Stimulated activated naive CD8-positive, alpha-beta T cell treated with anti-CD3 and anti-CD28 coated beads, Interleukin-15, amount 100 ng/mL, for 72 hours (primary cell): ENCODE measurements at places on chromosomes 13 and 19.
A peak's percentile ranks its signal among the peaks of the same experiment; 100 is the strongest.

DNA sequence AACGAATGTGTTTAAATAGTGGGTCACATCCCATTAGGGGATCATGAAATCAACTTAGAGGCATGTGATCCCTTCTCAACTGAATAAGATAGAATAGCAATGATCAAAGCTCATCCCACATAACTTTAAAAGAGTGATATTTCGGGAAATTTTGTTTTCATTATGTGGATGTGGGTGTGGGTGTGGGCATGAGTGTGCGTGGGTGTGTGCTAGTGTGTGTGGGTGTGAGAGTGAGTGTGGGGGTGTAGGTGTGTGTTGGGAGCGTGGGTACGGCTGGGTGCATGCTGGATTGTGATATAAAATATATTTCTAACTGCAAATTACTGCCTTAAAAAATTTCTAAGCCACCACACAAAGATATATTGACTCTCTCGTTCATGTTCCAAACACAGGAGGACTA, 15.9 kb downstream of the RXFP2 start:
- no peak for DNase-seq

GRCh38 chr13:46202188-46202795, 9.4 kb upstream of the LRRC63 start:
- DNase-seq, result no peak

DNA sequence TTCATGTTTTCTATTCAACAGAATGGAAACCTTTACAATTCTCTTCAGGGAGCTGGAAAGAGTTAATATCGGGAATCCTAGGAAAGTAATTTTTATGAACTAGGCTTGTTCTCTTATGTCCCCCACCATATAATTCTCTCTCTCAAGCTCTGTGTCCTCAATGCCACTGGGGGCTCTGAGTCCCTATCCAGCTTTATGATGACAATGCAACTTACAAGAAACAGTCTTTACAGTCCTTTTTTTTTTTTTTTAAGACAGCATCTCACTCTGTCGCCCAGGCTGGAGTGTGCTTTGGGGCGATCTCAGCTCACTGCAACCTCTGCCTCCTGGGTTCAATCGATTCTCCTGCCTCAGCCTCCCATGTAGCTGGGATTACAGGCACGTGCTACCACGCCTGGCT, 31.2 kb upstream of the TM9SF2 start:
- no peak for DNase-seq

GRCh38 chr19:791007-791566, 6.2 kb upstream of the PTBP1 start:
- no peak for DNase-seq

DNA sequence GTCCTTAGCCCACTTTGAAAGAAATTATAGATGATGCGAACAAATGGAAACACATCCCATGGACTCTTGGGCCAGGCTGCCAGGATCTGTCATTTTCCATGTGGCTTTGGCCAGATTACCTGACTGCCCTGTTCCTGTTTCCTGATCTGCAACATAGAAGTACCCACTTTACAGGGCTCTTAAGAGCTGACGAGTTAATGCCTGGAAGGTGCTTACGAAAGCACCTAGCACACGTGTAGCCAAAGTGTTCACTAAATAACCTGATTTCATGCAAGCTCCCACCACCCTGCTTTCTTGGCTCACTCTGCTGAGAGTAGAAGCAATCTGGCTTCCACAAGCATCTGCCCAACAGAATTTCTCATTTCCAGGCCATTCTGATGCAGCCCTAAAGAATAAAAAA, 575.2 kb downstream of the MYO16 start:
- DNase-seq, result no peak

- DNase-seq, result no peak
Measured at GRCh38 chr19:50460161-50460765, 16.0 kb upstream of the EMC10 start.

- no peak for DNase-seq
Measured at GRCh38 chr19:48363500-48363809, 285 bp downstream of the TMEM143 start.

- peak; percentile 75 for DNase-seq
Measured at GRCh38 chr19:48858984-48859710, 9.3 kb downstream of the PLEKHA4 start.

DNA sequence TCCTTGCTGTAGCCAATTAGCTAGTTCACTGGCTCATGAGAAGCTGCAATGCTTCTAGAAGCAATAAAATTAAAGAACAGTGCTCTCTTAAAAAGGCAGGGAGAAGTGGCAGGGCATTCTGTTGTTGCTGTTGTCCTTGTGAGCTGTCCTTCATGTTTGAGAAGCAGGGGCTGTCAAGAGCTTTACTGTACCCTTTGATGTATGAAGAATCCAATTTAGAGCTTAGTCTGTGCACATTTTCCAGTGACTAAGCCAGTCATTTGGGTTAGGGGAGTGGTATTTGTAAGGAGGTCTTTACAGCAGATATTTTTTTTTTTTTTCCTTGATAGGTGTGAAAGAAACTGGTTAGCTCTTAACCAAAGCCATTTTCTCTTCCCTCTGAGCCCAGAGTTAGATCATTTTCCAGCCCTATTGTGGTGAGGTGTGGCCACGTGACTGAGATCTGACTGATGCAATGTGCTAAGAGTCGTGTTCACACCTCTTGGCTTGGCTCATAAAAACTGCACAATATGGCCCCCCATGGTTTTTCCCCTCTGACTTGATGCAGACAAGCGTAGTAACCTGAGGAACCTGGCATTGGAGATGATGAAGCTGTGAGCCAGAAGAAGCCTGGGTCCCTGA, 309.6 kb upstream of the TMTC4 start:
- DNase-seq, result no peak

- no peak for DNase-seq
Measured at GRCh38 chr13:97273341-97273831, 51.3 kb downstream of the MBNL2 start.

GRCh38 chr13:59754411-59754810, 409.3 kb downstream of the DIAPH3 start:
- no peak for DNase-seq

GRCh38 chr19:47663435-47663910, 49.7 kb upstream of the EHD2 start:
- DNase-seq, result no peak

DNA sequence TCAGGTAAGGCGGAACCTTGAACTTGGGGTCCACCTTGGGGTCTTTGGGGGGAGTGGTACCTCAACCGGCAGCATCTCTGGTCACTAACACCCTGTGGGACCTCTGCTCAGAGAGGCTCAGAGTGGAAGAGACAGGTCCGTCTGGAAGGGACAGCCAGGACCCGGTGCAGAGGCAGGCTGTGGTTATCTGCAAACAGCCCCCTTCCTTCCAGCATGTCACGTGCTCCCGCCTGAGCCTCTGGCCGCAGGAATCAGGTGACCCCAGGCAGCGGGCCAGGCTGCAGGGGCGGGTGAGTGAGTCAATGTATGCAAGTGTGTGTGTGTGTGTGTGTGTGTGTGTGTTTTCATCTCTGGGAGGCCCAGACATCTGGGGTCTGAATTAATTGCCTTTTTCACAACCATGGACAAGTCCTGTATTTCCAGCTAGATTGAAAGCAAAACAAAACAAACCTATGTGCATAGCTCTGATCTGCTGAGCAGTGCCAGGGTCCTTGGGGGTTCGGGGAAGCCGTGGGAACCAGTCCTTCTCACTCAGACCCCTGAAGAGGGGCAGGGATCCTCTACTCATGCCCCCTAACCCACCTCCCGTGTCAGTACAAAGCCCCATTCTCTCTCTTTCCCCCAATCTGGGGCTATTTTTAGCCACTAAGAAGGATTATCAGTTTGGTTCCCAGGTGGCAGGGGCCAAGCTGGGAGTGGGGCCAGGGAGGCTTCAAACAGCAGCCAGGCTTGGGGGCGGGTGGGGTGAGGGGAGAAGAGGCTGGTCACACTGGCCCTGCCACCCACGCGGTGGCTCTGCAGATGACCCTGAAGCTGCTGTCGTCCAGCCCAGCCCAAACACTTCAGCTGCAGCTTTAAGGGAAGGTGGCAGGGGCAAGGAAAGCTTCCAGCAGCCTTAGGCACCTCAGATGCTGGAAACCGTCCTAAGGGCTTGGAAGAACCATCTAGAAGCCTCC, 31.4 kb downstream of the CERS4 start:
- peak; percentile 80 for DNase-seq

- no peak for DNase-seq
Measured at GRCh38 chr13:51828730-51829567, 16.0 kb downstream of the TMEM272 start.

- no peak for DNase-seq
Measured at GRCh38 chr13:86474971-86475370, 675.8 kb upstream of the SLITRK6 start.

DNA sequence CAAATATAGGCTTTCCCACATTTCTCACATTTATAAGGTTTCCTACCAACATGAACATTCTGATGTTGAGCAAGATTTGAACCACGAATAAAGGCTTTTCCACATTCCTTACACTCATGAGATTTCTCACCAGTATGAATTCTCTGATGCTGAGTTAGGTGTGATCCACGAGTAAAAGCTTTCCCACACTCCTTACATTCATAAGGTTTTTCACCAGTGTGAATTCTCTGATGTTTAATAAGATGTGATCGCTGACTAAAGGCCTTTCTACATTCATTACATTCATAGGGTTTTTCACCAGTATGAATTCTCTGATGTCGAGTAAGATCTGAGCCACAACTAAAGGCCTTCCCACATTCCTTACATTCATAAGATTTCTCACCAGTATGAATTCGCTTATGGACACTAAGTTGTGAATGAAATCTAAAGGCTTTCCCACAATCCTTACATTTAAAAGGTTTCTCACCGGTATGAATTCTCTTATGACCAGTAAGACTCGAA, 19.0 kb downstream of the ZNF790 start:
- DNase-seq, result no peak

GRCh38 chr13:49354719-49355118, 89.1 kb downstream of the CAB39L start:
- no peak for DNase-seq

DNA sequence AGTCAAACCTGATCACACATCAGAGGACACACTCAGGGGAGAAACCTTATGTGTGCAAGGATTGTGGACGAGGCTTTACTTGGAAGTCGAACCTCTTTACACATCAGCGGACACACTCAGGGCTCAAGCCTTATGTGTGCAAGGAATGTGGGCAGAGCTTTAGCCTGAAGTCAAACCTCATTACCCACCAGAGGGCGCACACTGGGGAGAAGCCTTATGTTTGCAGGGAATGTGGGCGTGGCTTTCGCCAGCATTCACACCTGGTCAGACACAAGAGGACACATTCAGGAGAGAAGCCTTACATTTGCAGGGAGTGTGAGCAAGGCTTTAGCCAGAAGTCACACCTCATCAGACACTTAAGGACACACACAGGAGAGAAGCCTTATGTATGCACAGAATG, 8.2 kb upstream of the ZNF527 start:
- DNase-seq, result no peak

GRCh38 chr19:55259540-55260210, 858 bp upstream of the PPP6R1 start:
- DNase-seq, result no peak

- no peak for DNase-seq
Measured at GRCh38 chr13:53023246-53023645, 5.4 kb upstream of the OLFM4 start.

DNA sequence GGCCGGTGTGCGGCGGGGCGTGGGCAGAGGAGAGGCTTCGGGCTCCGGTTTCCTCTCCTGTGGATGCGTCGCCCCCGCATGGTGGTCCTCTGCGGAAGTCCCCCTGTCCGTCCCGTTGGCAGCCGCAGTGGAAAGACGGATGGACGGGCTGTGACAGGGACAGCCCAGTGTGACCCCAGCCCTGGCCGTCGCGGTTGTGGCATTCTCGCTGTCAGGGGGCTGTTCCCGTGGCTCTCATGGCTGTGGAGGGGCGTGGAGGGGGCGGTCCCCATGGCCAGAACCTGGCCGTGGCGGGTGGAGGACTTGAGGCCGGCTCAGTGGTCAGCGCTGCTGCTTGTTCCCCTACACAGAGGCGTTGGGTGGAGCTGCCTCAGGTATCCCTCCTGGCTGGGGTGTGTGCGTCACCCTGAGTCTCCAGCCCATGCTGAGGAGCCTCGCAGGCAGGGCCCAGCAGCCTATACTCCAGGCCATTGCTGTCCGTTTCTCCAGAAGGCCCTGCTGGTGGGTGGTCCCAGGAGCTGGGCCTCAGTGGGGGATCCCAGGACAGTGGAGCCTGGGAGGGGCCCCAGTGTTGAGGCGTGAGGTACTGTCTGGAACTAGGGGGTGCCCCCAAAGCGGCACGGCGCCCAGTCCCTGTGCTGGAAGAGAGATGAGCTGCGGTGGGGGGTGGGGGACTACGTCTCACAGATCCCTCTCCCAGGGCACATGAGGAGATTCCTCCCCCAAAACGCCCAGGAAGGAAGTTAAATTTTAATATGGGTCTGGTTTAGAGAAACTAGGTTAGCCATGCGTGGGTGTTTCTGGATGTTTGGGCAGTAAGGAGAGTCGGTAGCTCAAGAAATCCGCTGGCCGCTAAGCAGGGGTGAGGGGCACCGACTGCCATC, 20.3 kb downstream of the CSNK1G2 start:
- DNase-seq, result no peak

GRCh38 chr13:88246239-88246638, 575.1 kb downstream of the SLITRK5 start:
- DNase-seq, result no peak

- peak; percentile 48 for DNase-seq
Measured at GRCh38 chr19:50896591-50897190, 14.5 kb downstream of the KLK4 start.

GRCh38 chr13:25928941-25929505, 122.8 kb downstream of the SHISA2 start:
- no peak for DNase-seq

DNA sequence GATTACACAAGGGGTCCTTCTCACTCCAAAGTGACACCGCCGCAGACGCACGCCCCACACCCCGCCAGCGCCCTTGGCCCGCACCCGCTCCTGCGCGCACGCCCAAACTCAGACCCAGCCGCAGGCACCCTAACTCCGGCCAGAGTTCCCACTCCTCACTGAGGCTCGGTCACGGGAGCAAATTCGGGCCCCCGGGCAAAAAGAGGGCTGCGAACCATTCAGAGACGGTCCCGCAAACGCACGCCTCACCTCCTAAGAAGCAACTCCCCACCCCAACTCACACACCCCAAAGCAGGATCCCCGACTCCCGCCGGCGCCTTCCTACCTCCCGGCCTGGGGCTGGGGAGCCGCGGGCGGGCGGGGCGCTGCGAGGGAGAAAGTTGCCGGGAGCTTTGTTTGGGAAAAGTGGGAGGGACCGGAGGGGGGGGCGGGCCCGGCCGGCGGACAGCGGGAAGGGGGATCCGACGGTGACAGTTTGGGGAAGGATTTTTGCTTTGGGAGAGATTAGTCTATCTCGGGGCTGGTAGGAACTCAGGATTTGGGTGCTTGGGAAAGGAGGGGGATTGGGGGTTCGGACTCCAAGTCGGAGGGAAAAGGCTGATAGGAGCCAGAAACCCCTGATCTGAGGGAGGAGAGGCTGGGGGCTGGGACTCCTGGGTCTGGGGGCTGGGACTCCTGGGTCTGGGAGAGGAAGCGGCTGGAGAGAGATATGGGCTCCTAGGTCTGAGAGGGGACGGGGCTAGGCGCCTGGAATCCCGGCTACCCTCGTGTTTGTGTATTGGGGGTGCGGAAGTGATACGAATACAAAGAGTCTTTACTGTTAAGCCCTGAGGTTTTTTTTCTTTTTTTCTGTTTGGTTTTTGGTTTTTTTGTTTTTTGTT, at the start of gene TEAD2:
TSS of gene TEAD2 (minus strand) at position 369 of the 881 bp plus-strand sequence. CDS start 2,341 bp downstream, outside the sequence.
- DNase-seq, result no peak
